Left renal pelvis (tissue), 4 donors: ENCODE measurements at places on chromosomes 6 and 20. TPM values are rescaled to one million over a fixed set of nuclear protein-coding genes. Genes with fewer than 3 reads are reported as not detected.

- no peak for DNase-seq
These were observed 33.6 kb upstream of the PREX1 start for GRCh38 chr20:48861444-48861843.

GRCh38 chr20:54356801-54357200 is 118.6 kb upstream of the DOK5 start:
- no peak for DNase-seq

Gene OGFRL1
- 25.6 TPM for polyA plus RNA-seq

DNA sequence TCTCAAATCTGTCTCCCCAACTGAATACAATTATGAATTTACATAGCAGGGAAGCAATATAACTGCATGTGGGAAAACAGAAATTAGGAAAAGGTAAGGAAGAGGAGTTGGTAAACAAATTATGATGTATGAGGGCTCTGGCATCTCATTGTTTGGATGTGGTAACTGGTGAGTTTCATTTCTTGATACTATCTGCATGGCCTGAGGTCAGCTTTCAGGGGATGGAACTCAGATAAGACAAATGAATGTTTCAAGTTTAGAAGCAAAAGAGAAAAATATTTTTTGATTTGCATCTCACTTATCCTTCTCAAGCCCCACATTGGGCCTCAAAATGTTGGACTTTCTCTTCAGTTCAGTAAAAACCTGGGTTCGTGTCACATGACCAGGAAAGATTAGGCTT is 302.2 kb upstream of the GJE1 start:
- no peak for DNase-seq

DNA sequence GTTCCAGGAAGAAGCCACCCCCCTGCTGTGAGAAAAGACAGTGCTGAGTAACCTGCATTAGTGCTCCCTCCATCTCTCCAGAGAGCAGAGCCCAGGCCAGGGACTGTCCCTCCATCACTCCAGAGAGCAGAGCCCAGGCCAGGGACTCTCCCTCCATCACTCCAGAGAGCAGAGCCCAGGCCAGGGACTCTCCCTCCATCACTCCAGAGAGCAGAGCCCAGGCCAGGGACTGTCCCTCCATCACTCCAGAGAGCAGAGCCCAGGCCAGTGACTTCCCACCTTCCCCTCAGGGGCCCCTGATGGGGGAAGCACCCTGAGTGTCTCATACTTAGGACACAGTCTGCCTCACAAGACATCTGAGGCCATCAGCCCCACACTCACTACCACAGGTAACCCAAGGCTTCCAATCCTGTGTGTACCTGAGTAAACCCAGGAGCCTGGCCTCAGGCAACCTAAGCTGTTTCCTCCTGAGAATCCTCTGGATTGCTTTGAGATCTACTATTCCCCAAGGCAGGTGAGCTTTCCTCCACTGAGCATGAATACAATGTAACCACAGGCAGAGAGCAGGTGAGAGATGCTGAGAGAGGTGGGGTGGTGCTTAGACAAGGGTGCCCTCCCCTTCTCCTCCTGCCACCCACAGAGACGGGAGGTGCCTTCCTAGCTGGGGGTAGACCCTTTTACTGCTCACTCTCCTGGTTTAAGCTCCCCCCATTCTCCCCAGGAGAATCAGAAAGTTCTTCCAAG is 4.9 kb downstream of the TBXT start:
- no peak for DNase-seq

DNA sequence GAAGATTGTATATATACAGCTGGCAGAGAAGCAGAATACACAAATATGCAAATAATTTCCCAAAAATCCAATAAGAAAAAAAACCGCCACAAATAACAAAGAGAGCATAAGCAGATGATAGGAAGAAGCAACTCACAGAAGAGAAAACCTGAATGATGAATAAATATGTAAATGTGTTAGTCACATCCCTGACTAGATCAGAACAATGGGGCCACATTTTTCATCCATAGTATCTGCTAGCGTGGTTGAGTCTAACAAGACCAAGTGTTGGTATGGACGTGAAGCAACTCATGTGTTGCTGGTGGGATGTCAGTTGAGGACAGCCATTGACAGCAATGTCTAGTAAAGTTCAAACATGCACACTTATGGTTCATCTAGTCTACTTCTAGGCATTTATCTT is 3.9 kb upstream of the SLC22A3 start:
- DNase-seq = no peak

GRCh38 chr6:10613077-10613476 is 81.3 kb downstream of the C6orf52 start:
- no peak for DNase-seq

DNA sequence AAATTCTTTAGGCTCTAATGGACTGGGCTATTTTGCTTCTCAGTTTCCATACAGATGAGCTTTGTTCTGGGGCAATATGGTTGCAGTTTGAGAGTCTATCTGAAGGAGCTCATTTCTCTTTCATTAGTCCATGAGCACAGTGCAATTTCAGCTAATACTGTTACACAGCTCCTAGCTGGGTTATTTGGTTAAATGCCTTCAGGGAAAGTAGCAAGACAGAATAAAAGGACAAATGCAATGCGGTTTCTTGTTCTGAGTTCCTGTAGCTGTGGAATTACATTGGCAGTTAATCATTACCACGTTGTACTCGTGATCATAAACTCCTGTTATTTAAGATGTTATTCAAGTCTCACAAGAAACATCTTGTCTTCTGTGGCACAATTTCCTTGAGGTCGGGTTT is 127.7 kb downstream of the BFSP1 start:
- no peak for DNase-seq

Gene MAS1
- 0.04 TPM for polyA plus RNA-seq

Gene RPRD1B
- polyA plus RNA-seq = 40.6 TPM

Gene LGSN
- 0.26 TPM for polyA plus RNA-seq

- no peak for DNase-seq
These were observed 74.4 kb upstream of the KCNK16 start for GRCh38 chr6:39396854-39397253.
